ENCODE measurements at places on chromosomes 4 and X.

GRCh38 chrX:71514367-71515037 lies 18.4 kb upstream of the OGT start:
- no peak for DNase-seq

GRCh38 chr4:141599853-141600252 lies 36.5 kb upstream of the IL15 start:
- no peak for DNase-seq

DNA sequence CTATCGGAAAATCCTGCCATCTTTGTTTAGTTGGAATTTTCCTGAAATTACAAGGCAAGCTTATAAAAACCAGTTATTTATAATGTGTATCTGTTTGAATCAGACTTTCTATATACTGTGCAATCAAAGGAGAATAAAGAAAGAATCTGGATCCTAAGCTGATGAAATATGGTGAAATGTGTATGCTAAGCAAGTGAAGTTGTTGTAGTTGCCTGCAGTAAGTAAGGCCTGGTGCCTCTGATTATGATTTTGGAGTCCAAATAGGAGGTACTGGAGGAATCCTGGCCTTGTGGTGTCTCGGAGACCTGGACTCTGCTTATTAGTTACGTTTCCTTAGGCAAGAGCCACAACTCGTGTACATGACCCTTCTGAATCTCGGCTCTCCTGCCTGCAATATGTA lies 13.1 kb upstream of the FREM3 start:
- no peak for DNase-seq

DNA sequence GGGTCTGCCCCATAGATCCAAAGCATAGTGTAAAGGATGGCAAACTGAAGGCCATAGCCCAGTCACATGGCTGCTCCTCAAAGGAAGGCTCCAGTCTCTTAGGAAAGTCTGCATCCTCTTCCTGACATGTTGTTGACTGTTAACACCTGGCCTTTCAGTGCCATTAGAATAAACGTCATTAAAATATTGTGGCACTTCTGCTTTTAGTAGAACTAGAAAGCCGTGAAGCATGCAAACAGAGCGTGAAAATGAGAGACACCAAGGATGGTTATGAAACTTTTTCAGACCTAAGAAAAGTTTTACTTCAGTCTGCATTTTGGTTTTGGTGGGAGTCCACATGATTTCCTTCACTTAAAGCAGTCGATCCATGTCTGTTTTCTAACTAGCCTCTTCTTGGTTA lies 41.1 kb upstream of the AFF2 start:
- no peak for DNase-seq

DNA sequence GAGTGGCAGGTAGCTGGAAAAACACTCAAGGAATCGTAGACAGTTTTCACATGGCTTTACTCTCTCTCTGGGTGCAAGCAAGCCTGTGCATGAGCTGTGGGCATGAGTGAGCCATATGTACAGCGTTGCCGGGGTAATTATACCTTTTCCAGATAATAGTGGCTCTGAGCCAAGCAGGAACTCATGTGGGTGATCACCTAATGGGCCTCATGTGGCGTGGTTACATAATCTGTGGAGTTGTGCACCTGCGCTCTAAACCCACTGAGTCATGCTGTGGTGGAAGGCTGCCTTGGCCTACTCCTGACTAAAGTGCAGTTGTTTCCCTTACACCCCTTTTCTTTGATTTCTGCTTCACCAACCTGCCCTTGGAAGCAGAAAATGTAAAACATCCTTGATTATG lies 1564.5 kb upstream of the PCDH10 start:
- peak; percentile 24 for DNase-seq

- no peak for DNase-seq
Observed at GRCh38 chr4:109166586-109166985, 135.9 kb downstream of the COL25A1 start.

GRCh38 chrX:259692-260355 lies 21.4 kb upstream of the PLCXD1 start:
- DNase-seq: no peak

DNA sequence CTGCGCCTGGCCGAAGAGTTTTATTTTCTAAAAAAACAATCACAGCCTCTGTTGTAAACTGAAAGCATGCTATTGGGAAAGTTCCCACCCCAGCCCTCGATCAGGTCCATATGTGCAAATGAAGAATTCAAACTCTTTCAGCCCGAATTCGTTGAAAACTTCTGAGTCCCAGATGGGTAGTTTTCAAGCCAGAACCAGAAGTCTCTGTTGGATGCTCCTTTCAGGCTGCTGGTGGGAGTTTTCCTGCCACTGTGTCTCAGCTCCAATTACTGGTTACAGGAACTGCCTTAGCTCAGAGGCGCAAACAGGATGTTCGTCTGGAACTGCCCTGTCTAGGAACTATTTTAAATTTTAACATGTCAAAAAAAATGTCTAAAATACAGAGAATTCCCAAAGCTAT lies 9.3 kb upstream of the ALG13 start:
- no peak for DNase-seq

DNA sequence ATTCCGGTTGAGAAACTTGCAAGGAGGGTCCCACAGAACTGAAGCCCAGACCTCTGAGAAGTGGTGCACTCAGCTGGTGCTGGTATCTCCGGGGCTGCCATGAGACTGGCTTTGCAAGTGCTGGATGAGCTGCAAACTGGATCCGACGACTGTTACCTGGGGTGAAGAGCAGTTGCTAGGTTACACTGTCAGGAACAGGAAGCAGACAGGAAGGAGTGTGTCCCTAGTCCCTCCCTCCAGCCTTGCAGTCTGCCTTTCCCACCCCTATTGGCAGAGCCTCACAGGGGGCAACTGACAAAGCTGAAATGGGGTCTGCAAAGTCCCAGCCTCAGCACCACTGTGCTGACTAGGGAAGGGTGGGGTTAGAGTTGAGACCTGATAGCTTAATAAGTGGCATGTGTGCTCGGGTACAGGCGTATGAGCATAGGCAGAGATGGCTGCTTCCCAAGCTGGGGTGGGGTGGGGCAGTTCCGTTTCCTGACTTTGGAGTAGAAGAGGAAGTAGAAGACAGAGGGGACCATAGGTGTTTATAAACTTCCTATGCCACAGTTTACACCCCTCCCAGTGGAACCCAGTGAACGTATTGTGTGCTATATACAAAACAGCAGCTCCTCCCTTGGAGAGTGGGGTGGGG lies 18.0 kb downstream of the PPEF1 start:
- no peak for DNase-seq

GRCh38 chr4:142574306-142574705 lies 271.8 kb downstream of the INPP4B start:
- no peak for DNase-seq

- DNase-seq: no peak
Observed at GRCh38 chr4:5893004-5893580, at the start of gene CRMP1. Gene CRMP1 (minus strand): TSS chr4:5893086. CDS start chr4:5892969, 117 bp downstream.

DNA sequence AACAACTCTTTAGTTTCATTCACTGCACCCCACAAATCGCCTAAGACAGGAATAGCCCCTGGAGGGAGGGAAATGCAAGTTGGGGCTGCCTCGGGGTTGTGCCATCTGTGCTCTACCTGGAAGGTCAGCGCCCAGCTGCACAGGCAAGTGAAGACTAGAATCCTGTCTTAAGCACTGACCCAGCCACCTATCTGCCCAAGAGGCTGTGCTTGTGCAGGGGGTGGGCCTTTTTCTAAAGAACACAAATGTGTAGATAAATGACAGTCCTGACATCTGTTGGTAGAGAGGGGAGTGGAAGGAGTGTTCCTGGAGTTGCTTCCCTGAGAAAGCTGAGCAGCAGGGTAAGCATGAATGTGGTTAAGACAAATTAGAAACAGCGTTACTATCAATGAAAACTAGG lies 15.7 kb downstream of the ZNF518B start:
- no peak for DNase-seq

- DNase-seq: no peak
Observed at GRCh38 chrX:100928660-100929613, at the start of gene XKRX. Gene XKRX (minus strand): TSS chrX:100928917. CDS start chrX:100928304, 613 bp downstream.

- no peak for DNase-seq
Observed at GRCh38 chrX:103817502-103817901, 14.6 kb downstream of the RAB9B start.

DNA sequence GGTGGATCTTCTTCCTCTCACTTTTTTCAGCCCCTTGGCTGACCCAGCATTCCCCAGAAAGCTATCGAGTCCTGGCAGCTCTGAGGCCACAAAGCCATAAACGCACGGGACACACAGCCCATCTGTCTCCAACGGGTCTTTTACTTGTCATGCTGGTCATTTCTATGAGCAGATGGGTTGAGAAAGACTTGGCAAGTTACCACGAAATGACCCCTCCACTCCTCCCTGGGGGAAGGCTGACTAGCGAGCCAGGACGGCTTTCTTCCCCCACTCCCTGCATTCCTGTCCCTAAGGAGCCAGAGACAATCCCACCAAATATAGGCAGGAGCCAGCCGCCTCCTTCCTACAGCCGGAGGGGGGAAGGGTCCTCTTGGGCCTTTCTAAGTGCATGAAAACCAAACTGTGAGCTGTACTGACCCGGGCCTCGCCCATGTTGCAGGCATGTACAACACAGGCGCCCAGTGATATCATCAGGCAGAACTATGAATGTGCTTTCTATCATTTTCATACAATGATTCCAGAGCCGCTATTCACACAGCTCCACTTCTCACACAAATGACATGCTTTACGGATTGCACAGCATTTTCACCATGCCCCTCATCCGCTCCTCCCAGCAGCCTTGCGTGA lies 28.6 kb downstream of the AFAP1 start:
- DNase-seq: no peak

DNA sequence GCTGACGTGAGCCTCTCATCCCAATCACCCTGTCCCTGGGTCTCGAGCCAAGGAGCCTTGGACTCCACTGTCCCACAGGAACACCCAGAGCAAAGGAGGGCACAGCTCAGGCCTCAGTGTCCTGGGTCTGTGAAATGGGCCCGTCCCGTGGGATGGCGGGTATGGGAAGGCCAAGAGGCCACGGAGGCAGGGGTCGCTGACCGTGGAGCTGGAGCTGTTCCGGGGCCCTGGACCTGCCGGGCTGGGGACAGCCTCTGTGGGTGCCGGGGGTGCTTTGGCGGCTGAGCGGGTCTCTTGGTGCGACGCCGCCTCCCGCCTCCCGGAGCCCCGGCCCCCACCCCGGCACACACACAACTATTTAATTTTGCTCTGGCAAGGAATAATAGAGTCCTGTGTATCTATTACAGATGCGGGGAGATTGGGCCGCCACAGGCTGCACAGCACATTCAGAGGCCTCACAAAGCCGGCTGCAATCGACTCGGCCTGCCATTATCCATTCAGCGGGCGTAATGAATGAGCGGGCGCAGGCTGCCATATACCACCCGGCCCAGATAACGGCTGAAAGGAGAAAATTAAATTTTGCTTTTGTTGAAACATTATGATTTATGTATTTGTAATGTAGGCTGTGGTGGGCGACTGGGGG lies 83.9 kb upstream of the NKX1-1 start:
- no peak for DNase-seq

DNA sequence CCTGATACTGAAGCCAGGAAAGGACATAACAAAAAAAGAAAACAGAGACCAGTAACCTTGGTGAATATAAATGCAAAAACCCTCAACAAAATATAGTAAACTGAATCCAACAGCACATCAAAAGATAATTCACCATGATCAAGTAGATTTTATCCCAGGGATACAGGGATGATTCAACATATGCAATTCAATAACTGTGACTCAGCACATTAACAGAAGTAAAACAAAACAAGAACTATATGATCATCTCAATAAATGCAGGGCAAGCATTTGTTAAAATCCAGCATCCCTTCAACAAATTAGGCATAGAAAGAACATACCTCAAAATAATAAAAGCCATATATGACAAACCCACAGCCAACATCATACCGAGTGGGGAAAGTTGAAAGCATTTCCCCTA lies 112.0 kb downstream of the HHIP start:
- peak; percentile 36 for DNase-seq

GRCh38 chr4:76055016-76055415 lies 19.1 kb upstream of the CXCL11 start:
- no peak for DNase-seq

GRCh38 chr4:8383451-8384160 lies 56.9 kb downstream of the ACOX3 start:
- no peak for DNase-seq

DNA sequence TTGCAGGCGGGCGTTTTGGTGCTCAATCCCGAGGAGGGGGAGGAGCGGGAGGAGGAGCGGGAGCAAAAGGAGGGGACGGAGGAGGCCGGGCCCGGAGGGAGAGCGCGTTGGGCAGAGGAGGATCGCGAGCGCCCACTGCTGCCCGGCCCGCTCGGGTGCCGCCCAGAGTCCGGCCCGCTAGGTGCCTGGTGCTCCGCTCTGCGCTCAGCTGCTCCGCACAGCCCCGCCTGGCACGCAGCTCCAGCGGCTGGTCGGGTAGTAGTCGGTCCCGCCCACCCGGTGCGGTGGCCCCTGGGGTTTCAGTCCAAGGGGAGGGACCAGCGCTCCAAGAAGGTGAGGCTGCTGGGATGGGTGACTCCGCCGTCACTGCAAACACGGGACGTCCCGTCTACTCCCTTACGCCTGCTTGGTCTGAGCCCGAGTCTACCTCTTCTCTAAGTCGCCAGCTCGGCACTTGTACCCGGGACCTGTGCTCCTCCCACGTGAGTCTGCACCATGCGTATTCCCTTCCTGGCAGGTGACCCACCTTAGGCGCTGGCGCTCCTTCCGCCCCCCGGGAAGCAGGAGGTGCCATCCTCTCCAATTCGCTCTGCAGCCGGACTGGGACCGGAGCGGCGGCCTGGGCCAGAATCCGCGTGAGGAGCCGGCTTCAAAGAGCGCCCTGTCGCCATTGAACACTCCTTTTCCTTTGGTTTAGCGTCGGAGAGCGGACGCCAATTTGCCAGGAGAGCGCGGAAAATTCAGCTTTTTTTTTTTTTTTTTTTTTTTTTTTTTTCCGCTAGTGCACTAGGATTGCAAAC lies 405 bp upstream of the HS3ST1 start:
- peak; percentile 71 for DNase-seq

DNA sequence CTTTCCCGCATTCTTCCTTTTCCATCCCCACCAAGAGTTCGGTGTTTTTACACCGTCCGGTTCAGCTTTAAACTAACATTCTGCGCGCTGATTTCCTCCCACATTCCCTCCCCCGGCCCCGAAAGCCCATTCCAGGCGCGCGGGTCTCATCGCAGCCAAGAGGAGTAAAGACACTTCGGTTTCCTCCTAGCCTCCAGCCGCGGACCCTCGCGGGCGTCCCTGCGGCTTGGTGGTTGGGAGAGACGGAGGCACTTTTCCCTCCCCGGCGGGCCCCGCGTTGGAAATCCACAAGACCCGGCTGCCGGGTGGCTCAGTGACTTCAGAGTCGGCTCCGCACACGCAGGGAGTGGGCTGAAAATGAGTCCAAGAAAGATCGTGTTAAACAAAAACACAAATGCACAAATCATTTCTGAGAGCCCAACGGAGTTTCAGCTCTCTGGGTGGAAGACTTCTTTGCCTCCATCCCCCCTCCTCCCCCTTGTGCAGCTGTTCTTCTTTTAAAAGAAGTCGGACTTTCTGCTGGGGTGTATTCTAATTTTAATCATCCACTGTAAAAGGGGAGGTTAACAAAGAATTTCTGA lies 2.0 kb upstream of the ARX start:
- no peak for DNase-seq

GRCh38 chr4:40915318-40916217 lies 165.8 kb downstream of the NSUN7 start:
- DNase-seq: peak; percentile 69

DNA sequence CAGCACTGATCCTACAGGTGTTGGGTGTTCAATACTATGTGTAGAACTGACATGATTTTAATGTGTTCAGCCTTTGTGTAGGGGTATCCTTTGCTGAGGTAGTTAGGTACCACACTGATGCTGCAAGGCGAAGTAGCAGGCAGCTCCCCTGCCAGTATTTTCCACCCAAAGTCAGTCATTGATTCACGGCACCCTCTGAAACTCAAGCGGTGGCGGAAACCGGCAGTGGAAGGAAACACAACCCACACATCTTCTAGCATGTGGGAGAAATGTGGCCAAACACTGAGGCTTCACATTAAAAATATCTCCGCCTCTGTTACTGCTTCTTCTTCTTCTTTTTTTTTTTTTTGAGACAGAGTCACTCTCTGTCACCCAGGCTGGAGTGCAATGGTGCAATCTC lies 126.3 kb downstream of the AASDH start:
- DNase-seq: no peak
